Erythroblast (primary cell): ENCODE measurements at places on chromosomes 4 and X.

DNA sequence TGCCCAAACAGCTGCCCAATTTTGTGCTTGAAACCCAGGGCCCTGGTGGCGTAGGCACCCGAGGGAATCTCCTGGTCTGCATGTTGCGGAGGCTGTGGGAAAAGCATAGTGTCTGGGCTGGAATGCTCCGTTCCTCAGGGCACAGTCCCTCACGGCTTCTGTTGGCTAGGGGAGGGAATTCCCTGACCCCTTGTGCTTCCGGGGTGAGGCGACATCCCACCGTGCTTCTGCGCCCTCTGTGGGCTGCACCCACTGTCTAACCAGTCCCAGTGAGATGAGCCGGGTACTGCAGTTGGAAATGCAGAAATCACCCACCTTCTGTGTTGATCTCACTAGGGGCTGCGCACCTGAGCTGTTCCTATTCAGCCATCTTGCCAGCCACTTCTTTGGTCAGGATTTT, 399.4 kb upstream of the FTHL17 start:
- DNase-seq, result no peak

- no peak for DNase-seq
These were observed 352.9 kb downstream of the GASK1B start for GRCh38 chr4:157819693-157820464.

DNA sequence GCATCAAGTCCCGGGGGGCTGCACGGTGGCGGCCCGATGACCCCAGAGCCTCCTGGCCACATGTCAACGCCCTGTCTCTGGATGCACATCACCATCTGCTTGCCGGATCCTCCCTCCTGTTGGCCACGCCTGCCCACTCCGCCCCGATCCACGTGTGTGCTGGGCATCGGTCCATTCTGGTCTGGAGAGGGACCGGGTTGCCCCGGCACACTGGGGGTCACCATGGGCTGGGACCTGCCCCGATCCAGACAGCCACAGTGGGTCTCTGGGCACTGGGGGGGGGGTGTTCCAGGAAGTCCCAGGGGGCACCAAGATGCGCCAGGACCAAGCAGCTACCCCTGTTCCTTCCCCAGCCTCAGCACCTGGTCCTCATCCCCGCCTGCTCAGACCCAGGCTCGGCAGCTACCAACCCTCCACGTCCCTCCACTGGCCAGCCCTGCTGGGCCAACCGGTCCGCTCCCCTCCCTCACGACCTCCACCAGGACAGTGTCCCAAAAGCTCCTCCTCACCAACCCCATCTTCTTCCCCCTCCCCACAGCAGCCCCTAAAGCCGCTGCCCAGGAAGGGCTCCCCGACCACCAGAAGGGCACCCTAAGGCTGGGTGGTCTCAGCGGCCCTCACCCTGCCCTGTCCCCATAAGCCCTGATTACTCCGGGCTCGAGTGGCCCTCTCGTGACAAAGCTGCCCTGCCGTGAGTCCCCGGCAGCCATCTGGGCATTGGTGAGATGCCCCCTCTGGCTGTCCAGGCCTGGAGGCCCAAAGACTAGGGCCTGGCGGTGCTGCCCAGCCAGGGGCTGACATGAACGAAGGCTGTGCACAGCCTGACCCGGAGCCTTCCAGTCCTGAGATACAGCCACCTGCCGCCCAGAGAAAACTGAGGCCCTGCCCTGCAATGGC, 4.6 kb downstream of the CTBP1 start:
- no peak for DNase-seq

DNA sequence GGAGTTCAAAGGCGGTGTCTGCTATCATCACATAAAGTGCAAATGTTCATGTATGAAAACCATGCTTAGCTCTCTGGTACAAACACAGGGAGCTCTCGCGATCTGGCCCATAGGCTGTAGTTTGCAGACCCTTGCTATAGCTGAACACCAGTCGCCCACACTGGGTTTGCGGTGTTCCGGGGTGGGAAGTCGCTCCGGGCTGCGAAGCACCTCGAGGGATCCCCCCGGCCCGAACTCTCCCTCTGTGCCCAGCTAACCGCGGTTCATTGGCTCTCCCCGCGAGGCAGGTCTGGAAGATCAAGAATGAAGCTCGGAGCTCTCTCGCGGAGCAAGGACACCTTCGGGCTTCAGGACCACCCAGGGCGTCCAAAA, 341 bp upstream of the PRPS2 start:
- DNase-seq, result no peak

DNA sequence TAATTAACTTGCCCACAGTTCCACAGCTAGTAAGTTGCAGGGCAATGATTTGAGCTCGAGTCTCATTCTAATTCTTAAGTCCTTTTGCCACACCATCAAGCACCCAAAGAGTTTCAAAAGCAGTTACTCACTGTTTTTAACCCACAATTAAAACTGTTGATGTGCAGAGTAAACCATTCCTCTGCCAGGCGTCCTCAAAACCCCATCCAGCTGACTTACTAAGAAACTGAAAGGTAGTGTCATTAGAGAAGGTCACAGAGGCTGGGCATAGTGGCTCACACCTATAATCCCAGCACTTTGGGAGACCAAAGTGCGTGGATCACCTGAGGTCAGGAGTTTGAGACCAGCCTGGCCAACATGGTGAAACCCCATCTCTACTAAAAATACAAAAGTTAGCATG, 121.7 kb downstream of the CHIC2 start:
- no peak for DNase-seq

GRCh38 chrX:97405031-97405660, 521.4 kb downstream of the RPA4 start:
- no peak for DNase-seq

- DNase-seq, result no peak
These were observed 23.6 kb downstream of the CPE start for GRCh38 chr4:165402375-165402774.

- no peak for DNase-seq
These were observed 397.4 kb upstream of the RPS6KA3 start for GRCh38 chrX:20664131-20664530.

DNA sequence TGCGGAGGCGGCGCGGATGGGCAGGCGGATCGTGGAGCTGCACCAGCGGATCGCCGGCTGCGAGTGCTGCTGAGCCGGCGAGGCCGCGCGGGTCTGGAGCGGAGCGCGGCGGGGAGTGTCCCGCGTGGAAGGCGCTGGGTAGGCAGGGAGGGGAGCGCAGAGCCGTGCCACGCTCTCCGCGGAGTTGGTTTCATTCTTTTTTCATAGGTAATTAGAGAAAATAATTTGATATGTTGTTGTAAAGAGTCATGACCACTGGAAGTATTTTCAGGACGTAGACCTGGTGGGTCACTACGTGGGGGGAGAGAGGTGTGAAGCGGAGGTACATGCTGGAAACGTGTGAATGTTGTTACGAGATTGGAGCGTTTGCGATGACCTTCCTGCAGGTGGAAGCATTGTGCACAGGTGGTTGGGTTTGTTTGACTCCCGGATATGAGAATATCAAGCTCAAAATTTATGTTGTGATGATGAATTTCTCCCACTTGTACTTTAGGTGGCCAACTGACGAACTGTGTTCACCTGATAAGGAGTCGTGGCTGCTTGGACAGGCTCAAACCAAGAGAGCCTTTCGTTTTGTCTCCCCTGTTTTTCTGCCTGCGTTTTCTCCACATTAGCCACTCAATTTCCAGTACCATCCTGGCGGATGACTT, 19.1 kb upstream of the S100P start:
- peak; percentile 82 for DNase-seq

GRCh38 chrX:154348646-154349358, 25.6 kb downstream of the FLNA start:
- no peak for DNase-seq

DNA sequence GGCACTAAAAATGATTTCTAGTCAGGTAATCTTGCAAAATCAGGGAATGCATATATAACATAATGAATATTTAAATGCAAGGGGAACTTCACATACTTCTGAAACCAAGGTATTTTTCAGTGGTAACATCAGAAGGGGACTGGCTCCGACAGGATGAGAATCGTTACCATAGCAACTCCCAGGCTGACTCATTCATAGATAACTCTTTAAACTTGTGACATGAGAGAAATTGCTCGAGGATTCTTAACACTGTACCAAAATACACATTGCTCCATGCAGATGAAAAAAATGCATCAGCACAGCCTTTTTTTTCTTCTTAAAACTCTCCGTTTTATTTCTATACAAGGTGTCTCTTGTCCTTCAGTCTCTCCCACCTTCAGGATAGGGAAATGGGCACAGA, 114.3 kb downstream of the GABRB1 start:
- peak; percentile 2 for DNase-seq

- DNase-seq, result no peak
These were observed 34.3 kb downstream of the SCLT1 start for GRCh38 chr4:129059028-129059427.

DNA sequence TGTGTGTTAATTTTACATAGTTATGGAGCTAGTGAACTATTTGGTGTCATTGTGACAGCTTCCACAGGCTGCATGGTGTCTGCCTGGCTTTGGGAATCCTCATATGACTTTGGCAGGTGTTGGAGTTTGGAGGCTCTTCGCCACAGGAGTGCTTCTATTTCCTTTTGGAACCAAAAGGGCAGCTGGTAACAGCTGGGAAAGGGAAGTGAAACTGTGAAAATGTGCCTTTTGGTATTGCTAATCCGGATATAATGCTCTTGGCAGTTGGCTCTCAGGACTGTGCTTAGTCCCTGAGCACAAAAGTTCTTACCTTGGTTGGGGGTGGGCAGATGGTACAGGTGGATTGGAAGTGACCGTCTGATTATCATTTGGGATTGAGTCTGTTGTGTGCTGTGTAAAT, 18.1 kb downstream of the OFD1 start:
- no peak for DNase-seq

GRCh38 chrX:44072631-44073030, 99.4 kb upstream of the NDP start:
- no peak for DNase-seq

- no peak for DNase-seq
These were observed 246.9 kb upstream of the HDX start for GRCh38 chrX:84748965-84749656.

DNA sequence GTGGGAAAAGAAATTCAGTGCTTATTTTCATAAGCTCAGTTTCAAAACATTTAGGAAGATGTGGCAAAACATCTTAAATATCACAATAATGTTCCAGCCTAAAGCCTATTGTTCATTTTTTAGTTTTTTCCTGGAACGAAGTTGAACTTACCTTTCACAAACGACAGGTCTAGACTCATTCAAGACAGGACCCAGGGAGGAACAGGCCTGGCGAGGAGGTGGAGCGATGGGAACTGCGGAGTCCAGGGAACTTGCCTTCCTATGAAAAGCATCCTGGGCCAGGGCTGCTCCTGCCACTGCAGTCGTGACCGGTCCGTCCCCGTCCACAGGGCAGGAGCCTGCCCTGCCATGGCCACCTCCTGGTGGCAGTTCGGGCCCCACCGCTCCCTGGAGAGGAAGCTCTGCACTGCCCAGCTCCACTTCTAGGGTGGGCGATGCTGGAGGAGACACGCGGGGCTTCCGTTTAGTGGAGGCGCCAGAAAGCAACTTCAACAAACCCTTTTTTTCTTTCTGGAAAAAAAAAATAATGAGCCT, 96.7 kb upstream of the CBR4 start:
- DNase-seq, result no peak

DNA sequence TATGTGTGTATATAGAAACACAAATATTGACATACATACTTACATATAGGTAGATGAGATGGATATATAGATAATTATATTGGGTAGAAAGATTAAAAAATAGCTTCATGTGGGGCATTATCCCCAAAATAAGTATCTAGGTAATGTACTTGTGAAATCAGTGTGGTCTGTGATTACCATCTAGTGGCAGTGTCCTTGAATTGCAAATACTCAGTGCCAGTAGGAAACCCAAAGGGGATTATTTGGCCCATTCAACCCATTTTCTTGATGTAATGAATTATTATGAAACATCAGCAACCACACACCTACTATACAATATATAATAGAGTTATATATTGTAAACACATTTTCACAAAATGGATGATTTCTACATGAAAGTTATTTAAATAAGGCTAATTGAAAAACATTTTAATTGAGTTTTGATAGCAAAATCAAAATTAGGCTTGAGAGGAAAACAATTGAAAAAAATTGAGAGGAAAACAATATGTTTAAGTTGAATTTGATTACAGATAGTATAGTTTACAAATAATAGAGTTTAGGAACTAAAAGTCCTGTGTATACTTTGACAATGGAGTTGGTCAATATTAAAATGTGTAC, 389.4 kb downstream of the GALNTL6 start:
- peak; percentile 55 for DNase-seq

- DNase-seq, result no peak
These were observed 704.8 kb upstream of the TENM3 start for GRCh38 chr4:181538431-181538830.

DNA sequence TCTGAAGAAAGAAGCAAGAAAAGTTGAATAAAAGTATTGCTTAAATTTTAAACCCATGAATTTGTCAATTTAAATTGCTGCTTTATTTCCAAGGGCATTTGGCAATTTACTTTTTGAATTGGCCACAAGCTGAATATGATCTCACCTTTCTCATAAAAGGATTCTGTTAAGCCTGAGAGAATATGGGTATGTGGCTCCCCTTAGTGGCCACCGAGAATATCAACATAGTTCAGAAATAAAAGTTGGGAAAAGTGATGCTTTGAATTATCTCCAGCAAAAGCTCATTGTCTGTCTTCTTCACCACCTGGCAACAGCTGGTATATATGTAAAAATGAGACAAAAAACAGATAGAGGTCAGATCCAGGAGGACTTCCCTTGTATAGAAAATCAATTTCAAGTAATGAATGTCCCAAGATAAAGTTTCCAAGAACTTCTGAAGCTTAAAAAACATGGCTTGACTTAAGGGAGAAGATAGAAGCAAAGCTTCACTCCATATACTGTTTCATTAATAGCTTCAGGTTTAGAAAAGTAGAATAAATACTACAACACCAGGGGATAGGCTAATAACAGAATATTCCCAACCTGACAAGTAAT, 290.7 kb upstream of the FAM241A start:
- DNase-seq, result peak; percentile 6

GRCh38 chr4:111208970-111209369, 586.1 kb upstream of the PITX2 start:
- DNase-seq, result no peak

DNA sequence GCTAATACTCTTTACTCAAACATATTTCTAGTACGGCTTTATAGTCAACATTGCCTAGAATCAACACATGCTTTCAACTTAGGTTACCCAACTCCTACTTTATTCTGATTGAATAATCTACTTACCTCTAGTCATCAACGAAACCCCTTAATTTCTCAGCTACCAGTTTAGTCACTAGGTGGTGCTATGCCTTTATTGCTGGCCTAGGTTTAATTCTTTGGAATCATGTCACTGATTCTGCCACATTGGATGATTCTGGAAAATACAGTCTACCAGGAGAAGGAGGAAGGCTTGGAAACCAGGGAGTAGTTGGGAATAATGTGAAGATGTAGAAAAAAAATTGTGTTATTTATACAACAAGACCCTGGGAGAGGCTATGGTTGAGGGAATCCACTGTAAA, 167.7 kb downstream of the DCAF12L2 start:
- no peak for DNase-seq

DNA sequence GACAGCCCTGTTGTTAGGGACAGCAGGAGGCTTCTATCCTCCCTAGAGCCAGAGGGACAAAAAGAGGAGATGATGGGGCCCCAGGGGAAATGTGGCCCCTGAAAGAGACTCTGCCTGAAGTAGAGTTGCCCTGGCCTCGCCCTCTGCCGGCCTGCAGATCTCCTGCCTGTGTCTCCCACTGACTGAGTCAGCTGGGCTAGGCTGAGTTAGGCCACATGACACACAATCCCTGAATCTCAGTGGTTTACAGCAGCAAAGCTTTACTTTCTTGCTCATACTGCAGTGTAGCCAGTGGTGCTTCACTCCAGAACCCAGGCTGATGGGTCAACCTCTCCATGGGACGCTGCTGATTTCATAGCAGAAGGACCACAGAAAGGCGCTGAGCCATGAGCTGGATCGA, 23.5 kb downstream of the DRD5 start:
- no peak for DNase-seq

GRCh38 chr4:68591204-68591603, 15.1 kb upstream of the UGT2B17 start:
- no peak for DNase-seq
